ENCODE measurements at places on chromosomes 16 and 17. TPM values are rescaled to one million over a fixed set of nuclear protein-coding genes. Genes with fewer than 3 reads are reported as not detected.

- peaks cover 2% of the 10 kb centered on the region for H3K27me3 ChIP-seq
- H3K4me1 ChIP-seq = no peaks in the 10 kb centered on the region
- H3K27ac ChIP-seq = no peak overlapping the region
Observed at GRCh38 chr16:20175358-20175757, 101.7 kb upstream of the GPR139 start.

GRCh38 chr16:86540894-86541293, 14.1 kb downstream of the MTHFSD start:
- peaks cover 38% of the 10 kb centered on the region for H3K36me3 ChIP-seq
- H3K4me1 ChIP-seq = no peaks in the 10 kb centered on the region
- DNase-seq = no peak

DNA sequence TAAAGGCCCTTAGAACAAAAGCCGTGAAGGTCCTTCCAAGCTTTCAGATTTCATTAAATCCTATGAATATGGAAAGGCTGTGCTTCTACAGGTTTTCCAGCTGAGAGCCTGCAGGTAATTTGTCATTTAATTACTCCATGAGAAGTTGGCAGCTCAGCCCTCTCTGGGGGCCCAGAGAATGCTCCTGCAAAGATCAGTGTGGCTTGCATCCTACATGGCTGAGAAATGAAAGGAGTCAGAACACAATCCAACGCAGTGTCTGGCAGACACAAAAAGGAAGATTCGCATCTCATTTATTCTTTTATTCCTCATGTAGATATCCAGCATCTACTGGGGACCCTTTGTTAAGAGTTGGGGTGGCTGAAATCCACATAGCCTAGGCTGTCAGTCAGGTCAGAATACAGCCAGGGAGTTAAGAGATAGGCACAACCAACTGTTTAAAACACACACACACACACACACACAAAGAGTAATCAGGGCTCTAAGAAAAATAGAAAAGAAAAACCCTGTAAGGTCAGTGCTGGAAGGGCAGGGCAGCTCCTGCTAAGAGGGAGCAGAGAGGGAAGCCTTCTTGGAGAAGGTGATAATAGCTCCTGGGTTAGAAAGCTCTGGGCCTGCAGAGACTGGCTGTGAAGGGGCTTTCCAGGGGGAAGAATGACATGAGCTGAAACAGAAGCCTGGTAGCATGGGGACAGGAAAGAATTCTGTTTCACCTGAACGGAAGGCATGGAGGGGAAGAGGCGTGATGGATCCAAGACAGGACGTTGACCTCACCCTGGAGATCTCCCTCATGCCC, 46.9 kb upstream of the WSCD1 start:
- H3K36me3 ChIP-seq = no peaks in the 10 kb centered on the region
- H3K27me3 ChIP-seq = peaks cover 19% of the 10 kb centered on the region
- peaks cover 15% of the 10 kb centered on the region for H3K4me1 ChIP-seq
- no peak overlapping the region for H3K27ac ChIP-seq
- no peak for DNase-seq

DNA sequence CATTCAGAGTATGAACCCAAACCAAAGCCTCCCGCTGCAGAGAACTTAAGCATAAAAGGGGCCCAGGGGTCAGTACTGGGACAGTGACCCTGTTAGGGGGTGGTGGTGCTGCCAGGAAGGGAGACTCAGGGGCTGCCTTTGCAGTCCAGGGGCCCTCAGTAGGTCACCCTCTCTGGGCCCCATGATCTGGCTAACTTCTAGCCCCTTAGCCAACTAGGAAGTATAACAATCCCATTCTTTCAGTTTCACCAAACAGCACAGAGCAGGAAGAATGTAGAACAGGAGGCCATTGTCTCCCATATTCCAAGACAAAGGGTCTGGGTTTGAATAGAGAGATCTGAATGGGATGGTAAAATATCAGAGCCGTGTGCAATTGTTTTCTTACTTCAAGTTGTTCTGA, 378.6 kb upstream of the C16orf82 start:
- peaks cover 10% of the 10 kb centered on the region for H3K27me3 ChIP-seq
- no peaks in the 10 kb centered on the region for H3K36me3 ChIP-seq
- no peaks in the 10 kb centered on the region for H3K4me1 ChIP-seq
- no peak for DNase-seq
- no peak overlapping the region for H3K27ac ChIP-seq

DNA sequence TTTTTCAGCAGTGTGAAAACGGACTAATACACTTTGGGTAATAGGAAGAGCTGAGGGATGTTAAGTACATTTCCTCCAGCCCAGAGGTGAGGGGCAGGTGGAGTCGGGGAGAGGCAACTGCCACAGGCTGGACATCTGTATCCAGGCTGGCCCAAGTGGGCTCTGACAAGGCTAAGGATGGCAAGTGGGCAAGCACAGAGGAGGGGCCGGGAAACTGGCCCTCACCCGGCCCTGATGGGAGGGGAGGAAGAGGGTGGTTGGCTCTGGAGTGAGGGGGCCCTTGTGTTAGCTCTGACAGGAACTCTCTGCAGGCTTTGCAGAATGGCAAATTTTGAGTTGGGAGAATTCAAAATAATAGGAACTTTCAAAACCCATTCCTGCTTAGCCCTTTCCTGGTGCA, 251.0 kb upstream of the TNRC6C start:
- H3K4me3 ChIP-seq = no peak overlapping the region
- no peaks in the 10 kb centered on the region for H3K4me1 ChIP-seq
- no peaks in the 10 kb centered on the region for H3K27me3 ChIP-seq
- H3K36me3 ChIP-seq = peaks cover 6% of the 10 kb centered on the region

- no peaks in the 10 kb centered on the region for H3K27me3 ChIP-seq
- DNase-seq = no peak
- no peak overlapping the region for H3K27ac ChIP-seq
Observed at GRCh38 chr16:2511996-2512734, 1.6 kb upstream of the ATP6V0C start.

DNA sequence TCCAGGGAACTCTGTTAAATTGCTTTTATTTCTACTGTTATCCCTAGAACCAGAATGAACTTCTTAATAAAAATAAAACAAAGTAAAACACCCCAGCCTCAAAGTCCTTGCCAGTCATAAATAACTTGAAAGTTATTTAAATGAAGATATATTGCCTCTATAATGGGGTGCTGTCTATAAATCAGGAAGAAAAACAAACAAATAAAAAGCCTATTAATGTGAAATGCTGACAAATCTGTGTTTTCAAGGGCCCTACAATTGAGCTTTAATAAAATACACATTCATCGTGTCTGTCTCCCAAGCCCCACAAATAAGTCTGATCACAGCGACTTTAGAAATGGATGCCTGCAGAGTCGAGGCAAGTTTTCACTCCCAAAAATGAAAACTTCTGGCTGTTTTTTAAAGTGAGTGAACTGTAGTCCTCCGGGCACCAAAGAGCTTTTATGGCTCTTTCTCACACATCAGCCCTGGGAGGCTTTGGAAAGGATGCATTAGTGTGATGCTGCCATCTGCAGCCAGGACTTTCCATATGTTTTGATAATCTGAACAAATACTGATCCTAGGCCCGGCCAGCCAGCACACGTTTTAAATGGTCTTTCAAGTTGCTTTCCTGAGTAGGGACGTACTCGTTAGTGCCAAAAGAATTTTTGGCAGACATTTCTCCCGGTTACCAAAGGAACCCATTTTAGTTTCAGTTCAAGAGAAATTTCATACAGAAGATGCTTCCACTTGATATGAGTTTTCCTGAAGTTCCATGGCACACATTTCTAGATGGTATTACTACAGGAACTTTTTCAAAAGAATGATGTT, 16.3 kb downstream of the NACA2 start:
- no peak overlapping the region for H3K27ac ChIP-seq
- no peaks in the 10 kb centered on the region for H3K4me1 ChIP-seq
- DNase-seq = peak; percentile 5

- peaks cover 4% of the 10 kb centered on the region for H3K36me3 ChIP-seq
- no peak overlapping the region for H3K27ac ChIP-seq
- H3K27me3 ChIP-seq = no peaks in the 10 kb centered on the region
- no peak overlapping the region for H3K4me3 ChIP-seq
Observed at GRCh38 chr16:53605831-53606400, 97.7 kb downstream of the RPGRIP1L start.

DNA sequence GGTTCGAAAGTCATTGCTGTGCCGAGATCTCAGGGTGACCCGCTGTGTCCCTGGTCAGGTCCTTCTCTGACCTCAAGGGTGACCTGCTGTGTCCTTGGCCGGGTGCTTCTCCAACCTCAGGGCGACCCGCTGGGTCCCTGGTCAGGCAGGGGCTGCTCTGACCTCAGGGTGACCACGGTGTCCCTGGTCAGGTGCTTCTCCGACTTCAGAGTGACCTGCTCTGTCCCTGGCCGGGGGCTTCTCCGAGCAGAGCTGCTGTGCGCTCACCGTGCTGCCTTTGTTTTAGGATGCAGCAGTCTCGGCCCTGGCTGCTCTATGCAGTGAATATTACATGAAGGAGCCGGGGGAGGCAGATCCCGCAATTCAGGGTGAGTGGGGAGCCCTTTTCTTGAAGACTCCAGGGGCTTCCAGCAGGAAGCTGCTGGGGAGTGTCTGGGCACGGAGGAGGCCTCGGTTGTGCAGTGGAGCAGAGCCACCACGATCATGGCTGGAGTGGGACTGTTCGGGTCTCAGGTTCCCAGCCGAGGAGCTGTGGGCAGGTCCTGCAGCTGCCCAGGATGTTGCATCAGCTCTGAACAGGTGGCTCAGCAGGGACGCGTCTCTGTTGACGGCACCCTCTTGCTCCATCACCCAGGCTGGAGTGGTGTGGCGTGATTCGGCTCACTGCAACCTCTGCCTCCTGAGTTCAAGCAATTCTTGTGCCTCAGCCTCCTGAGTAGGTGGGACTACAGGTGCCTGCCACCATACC, 83.7 kb upstream of the ZNF750 start:
- no peak for DNase-seq
- H3K27ac ChIP-seq = no peak overlapping the region
- H3K4me1 ChIP-seq = no peaks in the 10 kb centered on the region
- H3K4me3 ChIP-seq = no peak overlapping the region

DNA sequence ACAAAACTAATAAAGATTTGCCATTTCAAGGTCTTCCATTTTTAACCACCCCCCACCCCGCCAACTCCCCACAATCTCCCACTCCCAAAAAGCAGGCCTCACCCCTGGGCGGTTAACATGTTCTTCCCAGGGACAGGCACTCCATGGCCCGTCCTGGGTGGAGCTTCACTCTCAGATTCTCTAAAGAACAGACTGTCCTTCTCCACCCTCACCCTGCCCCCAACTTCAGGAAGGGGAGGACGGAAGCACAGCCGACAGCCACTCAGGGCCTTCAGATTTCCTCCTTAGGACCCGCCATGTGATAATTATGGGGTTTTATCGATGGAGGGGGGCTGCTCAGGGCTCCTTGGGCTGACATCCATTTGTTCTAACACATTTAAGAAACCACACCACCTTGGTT, 61.9 kb downstream of the ZFHX3 start:
- no peaks in the 10 kb centered on the region for H3K4me1 ChIP-seq
- H3K27ac ChIP-seq = no peak overlapping the region
- H3K27me3 ChIP-seq = no peaks in the 10 kb centered on the region

DNA sequence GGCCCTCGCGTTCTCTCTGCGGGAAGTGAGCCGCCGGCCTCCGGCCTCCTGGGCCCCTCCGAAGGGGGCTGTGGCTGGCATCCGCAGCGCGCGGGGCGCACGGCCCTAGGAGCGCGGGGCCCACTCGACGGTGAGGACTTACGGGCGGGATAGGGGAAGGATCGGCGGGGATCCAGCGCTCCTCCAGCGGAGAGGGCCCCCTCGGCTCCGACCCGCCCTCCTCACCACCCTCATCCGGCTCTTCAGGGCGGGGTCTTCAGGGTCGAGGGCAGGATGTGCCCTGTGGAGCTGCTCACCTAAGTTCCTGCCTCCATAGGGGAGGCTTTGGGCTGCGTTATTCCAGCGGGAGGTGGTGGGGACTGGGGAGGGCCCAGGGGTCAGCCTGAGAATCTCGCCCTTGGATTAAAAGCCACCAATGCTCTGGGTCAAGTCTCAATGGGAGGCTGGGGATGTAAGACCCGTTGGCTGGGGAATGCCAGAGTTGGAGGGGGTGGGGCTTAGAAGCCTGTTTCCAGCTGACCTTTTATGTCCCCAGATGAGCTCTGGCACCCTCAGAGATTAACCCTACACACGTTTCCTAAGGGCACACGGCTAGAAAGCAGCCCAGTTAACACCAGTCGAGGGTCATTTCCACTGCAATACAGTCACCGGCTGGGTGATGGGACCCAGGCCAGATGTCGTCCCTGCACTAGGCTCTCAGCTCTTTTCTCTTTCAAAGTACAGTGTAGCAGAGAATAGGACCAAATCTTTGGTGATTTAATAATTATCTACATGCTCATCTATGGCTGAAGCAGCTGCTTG, 13.4 kb downstream of the TBX2 start:
- H3K4me1 ChIP-seq = peaks cover 21% of the 10 kb centered on the region
- peak overlapping the region; percentile 43 for H3K4me3 ChIP-seq
- no peaks in the 10 kb centered on the region for H3K36me3 ChIP-seq
- peaks cover 26% of the 10 kb centered on the region for H3K27me3 ChIP-seq

The RPUSD1 gene
- total RNA-seq = 17.1 TPM

The KCTD19 gene
- total RNA-seq = 3.0 TPM

The ABCA10 gene
- total RNA-seq = 0.45 TPM

The EMP2 gene
- not detected for total RNA-seq

The COPRS gene
- 57.5 TPM for total RNA-seq

The TRIM37 gene
- 23.9 TPM for total RNA-seq
